Foreskin melanocyte (primary cell): ENCODE measurements at places on chromosomes 2 and 18.

GRCh38 chr18:74493689-74494088 is 2.5 kb upstream of the CNDP2 start:
- peak; percentile 55 for DNase-seq

DNA sequence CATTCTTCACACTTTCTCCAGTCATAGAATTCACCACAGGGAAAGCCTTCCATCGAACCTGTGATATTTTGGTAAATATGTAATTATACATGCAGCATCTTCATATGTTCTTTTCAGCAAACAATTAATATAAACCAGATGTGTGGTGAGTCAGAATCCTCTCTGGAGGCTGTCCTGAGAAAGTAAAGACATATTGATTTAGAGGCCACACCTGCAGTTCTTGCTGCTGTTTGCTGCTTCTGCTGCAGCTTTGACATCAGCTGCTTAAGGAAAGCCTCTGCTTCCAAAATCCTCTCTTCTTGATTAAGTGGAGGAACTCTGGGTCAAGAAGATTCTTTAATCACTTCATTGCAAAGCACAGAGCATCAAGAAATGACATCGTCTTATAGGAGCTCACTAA is 568.8 kb upstream of the ZEB2 start:
- DNase-seq = no peak

DNA sequence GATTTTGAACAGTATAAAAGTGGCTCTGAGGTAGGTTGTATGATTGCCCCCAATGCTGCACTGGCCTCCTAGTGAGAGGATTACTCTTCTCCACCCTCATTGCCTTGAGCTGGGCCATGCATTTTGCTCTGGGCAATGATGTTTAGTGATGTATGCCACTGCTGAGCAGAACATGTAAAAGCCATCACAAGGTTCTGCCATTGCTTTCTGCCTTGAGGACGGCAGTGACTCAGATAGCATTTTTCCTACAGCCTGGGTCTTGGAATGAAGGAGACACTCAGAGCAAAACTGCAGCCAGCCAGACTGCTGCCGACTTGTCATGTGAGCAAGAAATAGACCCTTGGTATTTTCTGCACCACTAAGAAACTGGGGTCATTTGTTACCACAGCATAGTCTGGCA is 27.6 kb downstream of the GPATCH11 start:
- DNase-seq = peak; percentile 11

GRCh38 chr18:44136326-44136725 is 544.4 kb upstream of the SETBP1 start:
- DNase-seq = no peak

GRCh38 chr18:3998698-3999333 is 456.3 kb downstream of the DLGAP1 start:
- DNase-seq = peak; percentile 21

- DNase-seq = no peak
Measured at GRCh38 chr18:67875944-67876343, 359.4 kb upstream of the DSEL start.

DNA sequence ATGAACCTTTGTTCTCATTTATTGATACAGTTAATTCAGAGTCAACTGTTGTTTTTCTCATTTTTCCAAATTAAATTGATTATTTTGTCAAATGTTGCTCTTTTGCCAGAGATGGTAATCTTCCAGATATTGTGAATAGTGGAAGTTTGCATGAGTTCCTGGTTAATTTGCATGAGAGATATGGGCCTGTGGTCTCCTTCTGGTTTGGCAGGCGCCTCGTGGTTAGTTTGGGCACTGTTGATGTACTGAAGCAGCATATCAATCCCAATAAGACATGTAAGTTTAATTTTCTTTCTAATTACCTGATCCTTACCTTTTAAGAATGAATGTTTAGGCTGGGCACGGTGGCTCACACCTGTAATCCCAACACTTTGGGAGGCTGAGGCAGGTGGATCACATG is 7.8 kb downstream of the CYP20A1 start:
- no peak for DNase-seq
